Esophagus squamous epithelium (tissue), 5 donors: ENCODE measurements at places on chromosomes 6 and 20. TPM values are rescaled to one million over a fixed set of nuclear protein-coding genes. Genes with fewer than 3 reads are reported as not detected.

The RSPO4 gene
- total RNA-seq, result 0.23 TPM

- no peaks in the 10 kb centered on the region for H3K4me1 ChIP-seq
- no peaks in the 10 kb centered on the region for H3K27me3 ChIP-seq
- H3K4me3 ChIP-seq, result no peak overlapping the region
- no peaks in the 10 kb centered on the region for H3K36me3 ChIP-seq
These were observed 108.2 kb downstream of the NRN1 start for GRCh38 chr6:5898563-5898962.

DNA sequence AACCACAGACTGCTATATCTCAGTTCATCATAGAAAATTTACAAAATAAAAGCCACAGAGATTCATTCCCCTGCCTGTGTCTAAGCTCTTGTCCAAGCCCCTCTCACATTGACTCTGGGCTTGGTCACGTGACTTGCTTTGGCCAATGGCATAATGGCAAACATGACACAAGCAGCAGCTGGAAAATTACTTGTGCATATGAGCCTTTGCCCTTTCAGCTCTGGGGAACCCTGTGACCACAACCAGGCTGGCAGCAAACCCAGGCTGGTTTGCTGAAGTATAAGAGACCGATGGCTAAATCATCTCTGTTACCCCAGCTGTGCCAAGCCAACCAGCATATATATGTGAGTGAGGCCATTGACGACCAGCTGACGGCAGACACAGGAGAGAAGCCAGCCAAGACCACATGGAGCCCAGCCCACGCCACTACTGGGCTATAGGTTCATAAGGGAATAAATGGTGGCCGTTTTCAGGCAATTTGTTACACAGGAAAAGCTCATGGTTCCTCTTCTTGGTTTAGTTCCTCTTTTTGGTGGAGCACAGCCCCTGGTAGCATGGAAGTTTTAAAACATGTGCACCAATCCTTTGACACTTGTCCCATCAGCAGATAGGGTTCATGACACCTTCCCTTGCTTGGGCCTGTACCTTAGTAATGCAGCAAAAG, 31.8 kb upstream of the RSPO4 start:
- no peaks in the 10 kb centered on the region for H3K4me1 ChIP-seq
- no peak overlapping the region for H3K4me3 ChIP-seq
- no peaks in the 10 kb centered on the region for H3K36me3 ChIP-seq
- peaks cover 8% of the 10 kb centered on the region for H3K27me3 ChIP-seq

DNA sequence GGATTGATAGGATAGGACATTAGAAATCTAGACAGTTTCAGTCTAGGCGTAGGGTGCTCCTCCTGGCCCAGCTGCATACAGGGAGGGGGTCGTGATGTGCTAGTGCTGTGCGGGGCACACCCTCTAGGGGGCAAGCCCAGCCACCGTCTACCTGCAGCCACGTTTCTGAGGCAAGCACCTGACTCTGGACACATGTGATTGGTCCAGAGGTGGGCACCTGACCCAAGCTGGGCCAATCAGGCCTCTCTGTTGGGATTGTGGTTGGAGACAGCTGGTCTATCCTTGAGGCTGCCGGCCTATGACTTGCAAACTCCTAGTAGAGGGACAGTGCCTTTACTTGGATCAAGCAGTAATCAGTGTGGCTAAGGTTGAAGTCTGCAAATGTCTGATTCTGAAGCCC, 317.1 kb downstream of the BMP7 start:
- H3K4me1 ChIP-seq, result no peaks in the 10 kb centered on the region
- no peaks in the 10 kb centered on the region for H3K36me3 ChIP-seq
- H3K27me3 ChIP-seq, result no peaks in the 10 kb centered on the region
- H3K27ac ChIP-seq, result no peak overlapping the region
- no peak overlapping the region for H3K4me3 ChIP-seq
- no peak for DNase-seq

- H3K27ac ChIP-seq, result no peak overlapping the region
- no peaks in the 10 kb centered on the region for H3K36me3 ChIP-seq
- no peak for DNase-seq
- no peaks in the 10 kb centered on the region for H3K27me3 ChIP-seq
- no peaks in the 10 kb centered on the region for H3K4me1 ChIP-seq
- no peak overlapping the region for H3K4me3 ChIP-seq
These were observed 368.9 kb downstream of the UTRN start for GRCh38 chr6:144653885-144654505.

- H3K4me1 ChIP-seq, result peaks cover 51% of the 10 kb centered on the region
- H3K36me3 ChIP-seq, result no peaks in the 10 kb centered on the region
- DNase-seq, result no peak
- no peak overlapping the region for H3K4me3 ChIP-seq
These were observed 198.8 kb upstream of the PREP start for GRCh38 chr6:105601541-105602236.

GRCh38 chr20:1212607-1213396, 9.5 kb downstream of the C20orf202 start:
- H3K4me1 ChIP-seq, result peaks cover 5% of the 10 kb centered on the region
- peaks cover 62% of the 10 kb centered on the region for H3K27me3 ChIP-seq
- H3K27ac ChIP-seq, result no peak overlapping the region
- H3K4me3 ChIP-seq, result no peak overlapping the region

DNA sequence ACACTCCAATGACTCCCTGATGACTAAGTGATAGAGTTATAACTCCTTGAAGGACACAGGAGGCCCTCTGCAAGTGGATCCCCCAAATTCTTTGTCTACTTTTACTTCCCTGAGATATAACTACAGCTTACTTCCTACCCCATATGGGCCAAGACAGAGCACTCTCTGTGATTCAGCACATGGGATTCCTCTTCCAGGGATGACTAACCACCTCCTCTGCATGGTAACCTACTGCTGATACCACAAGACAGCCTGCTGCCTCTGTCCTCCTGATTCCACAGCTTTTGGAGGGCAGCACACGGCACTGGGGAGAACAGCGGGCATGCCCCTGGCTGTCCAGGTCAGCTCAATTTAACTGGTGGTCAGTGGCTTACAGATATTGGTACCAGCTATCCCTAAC, 675.7 kb upstream of the AGPAT4 start:
- DNase-seq, result no peak
- H3K4me3 ChIP-seq, result no peak overlapping the region
- no peaks in the 10 kb centered on the region for H3K4me1 ChIP-seq
- no peak overlapping the region for H3K27ac ChIP-seq
- no peaks in the 10 kb centered on the region for H3K36me3 ChIP-seq

DNA sequence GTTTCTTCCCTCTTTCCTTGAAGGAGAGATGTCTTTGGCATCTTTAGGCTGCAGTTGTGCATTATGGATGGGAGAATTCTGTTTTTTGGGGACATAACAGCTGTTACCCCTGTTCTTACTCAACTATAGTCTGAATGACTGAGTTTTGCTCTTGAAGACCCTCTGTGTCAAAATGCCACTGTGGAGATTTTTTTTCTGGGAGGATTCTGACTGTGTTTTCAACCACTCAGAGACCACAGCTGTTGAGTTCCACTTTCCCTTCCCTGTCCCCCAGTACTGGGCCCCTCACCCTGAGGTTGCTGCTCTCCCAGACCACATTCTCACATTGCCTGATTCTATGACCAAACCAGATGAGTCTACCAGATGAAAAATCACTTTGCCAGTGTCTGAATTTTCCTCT, 48.1 kb downstream of the NKX2-2 start:
- no peak overlapping the region for H3K4me3 ChIP-seq
- no peak for DNase-seq
- H3K4me1 ChIP-seq, result no peaks in the 10 kb centered on the region
- H3K27ac ChIP-seq, result no peak overlapping the region
- no peaks in the 10 kb centered on the region for H3K27me3 ChIP-seq

DNA sequence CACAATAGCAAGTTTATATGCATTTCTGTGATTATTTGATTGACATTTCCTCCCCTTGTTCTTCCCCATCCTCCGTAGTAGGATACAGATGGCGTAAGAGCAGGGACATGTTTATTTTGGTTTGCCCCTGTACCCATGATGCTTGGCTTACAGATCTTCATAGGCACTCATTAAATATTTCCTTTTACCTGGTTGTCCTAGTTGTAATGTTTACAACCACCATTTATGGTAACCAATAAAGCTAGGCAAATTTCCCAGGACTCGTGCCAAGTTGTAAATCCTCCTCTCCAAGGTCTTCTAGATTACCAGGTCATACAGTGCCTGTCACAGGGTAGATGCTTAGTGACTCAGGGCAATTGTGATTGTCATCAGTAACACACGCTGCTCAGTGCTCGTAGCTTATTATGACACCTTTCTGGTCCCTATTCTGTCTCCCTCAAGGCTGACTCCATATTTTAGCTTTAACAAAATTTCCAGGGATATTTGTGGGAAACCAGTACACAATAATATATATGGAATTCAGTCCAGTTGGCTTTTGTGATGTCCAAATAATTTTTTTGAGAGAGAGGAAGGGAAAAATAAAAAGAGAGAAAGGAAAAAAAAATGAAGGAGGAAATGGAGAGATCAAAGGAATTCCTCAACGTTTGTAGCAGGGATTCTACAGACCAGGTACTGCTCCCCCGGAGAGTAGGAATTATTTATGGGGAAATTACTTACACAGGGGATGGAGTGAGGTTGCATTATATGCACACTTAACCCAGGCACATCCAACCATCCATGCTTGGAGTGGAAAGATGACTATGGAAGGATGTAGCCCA, 24.6 kb downstream of the CYP24A1 start:
- H3K4me3 ChIP-seq, result no peak overlapping the region
- H3K27me3 ChIP-seq, result no peaks in the 10 kb centered on the region
- no peak for DNase-seq
- H3K4me1 ChIP-seq, result peaks cover 5% of the 10 kb centered on the region
- H3K36me3 ChIP-seq, result no peaks in the 10 kb centered on the region

GRCh38 chr20:17688965-17689364, 6.9 kb upstream of the RRBP1 start:
- no peak overlapping the region for H3K4me3 ChIP-seq
- no peaks in the 10 kb centered on the region for H3K27me3 ChIP-seq
- no peak overlapping the region for H3K27ac ChIP-seq
- no peaks in the 10 kb centered on the region for H3K4me1 ChIP-seq

GRCh38 chr6:98833057-98833306, 1.4 kb upstream of the POU3F2 start:
- no peak for DNase-seq
- H3K4me3 ChIP-seq, result peak overlapping the region; percentile 56
- H3K4me1 ChIP-seq, result peaks cover 43% of the 10 kb centered on the region
- H3K36me3 ChIP-seq, result no peaks in the 10 kb centered on the region
- no peak overlapping the region for H3K27ac ChIP-seq
